ENCODE measurements at places on chromosomes 6 and 20.

GRCh38 chr6:41036186-41036585 lies 2.8 kb downstream of the UNC5CL start:
- DNase-seq = no peak

DNA sequence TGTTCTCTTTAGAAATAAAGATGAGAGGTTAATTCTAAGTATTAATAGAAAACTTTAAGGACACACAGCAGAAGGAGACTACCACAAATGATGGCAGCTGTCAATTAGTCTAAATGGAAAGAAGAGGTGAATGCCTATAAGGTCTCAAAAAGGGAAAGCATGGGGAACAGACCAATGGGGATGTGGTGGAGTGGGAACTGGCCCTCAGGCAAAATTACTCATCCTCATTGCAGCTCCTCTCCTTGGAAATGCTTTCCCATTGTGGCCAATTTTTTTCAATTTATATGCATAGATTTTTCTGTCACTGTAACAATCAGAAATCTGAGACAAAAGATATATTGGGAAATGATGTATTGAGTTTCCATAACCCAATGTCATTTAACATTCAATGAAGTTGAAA lies 222.9 kb upstream of the DEFB112 start:
- no peak for DNase-seq

DNA sequence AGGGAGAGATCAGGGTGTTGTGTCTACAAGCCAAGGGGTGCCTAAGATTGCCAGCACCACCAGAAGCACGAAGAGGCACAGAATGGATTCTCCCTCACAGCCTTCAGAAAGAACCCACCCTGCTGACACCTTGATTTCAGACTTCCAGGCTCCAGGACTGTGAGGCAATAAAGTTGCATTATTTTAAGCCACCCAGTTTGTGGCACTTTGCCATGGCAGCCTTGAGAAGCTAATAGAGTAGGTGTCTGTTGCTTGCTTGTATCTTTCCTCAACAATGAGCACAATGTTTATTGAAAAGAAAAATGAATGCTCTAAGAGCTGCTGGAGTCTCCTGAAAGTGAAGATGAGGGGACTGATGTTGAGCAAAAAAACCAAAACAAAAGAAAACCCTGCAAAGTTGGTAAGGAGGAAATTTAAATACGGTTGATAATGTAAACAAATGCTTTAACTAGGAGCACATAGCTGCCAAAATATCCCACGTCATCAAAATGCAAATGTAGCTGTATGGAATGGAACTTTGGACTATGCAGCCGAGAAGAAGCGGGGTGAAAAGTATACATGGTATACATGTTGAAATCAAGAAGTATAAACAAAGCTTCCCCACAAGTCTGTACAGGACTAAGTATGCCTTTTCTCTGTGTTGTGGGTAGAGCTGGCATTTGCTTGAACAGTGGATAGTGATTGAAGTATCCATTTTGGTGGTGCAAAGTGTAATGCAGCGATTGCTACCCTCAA lies 8.0 kb downstream of the IL20RA start:
- DNase-seq = no peak

- DNase-seq = no peak
Observed at GRCh38 chr6:108671790-108672189, 111.1 kb downstream of the FOXO3 start.

- DNase-seq = no peak
Observed at GRCh38 chr6:108526739-108527174, 34.0 kb upstream of the FOXO3 start.

DNA sequence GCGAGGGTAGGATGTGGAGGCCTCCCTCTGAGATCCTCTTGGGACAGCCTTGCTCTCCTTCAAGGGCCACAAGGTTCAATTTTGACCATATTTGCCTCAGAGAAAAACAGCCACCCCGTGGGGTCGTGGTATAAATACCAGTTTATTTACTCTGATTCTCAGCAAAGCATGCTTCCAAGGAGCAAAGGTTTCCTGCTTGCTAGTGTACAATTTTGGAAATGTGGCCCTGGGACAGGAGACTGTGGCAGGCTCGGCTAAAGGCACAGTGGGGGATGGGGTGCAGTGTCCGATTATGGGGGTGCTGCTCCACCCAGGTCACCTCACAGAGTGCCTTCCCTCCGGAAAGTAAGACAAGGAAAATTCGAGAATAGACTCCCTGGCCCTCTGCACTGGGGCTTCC lies 31.1 kb downstream of the RBM38 start:
- no peak for DNase-seq

GRCh38 chr6:3911614-3912336 lies 62.6 kb downstream of the FAM50B start:
- no peak for DNase-seq

GRCh38 chr6:97280766-97281165 lies 2.2 kb downstream of the MMS22L start:
- DNase-seq = no peak

DNA sequence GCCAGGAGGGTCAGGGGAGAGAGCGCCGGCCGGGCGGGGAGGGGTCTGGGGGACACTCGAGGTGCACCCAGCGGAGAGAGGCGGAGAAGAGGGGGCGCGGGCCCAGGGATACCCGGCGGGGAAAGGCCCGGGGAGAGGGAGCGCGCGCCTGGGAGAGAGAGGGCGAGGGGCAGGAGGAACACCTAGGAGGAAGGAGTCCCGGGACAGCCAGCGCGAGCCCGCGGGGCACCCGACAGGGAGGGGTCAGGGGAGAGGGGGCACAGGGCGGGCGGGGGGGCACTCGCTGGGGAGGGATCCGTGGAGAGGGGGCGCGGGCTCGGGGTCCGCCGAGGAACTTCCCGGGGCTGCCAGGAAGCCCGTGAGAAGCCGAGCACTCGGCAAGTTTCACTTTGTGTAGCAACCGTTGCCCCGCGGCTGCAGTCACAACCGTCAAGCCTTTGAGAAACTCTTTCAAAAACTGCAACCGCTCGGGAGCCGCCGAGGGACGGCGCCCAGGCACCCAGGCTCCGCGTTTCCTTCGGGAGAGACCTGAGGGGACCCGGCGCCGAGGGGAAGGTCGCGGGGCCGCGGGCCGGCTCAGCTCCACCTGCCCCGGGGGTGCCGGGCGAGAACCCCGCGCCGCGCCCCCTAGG lies 471 bp downstream of the EZR start:
- no peak for DNase-seq

GRCh38 chr6:54958446-54958845 lies 111.9 kb downstream of the FAM83B start:
- DNase-seq = no peak

DNA sequence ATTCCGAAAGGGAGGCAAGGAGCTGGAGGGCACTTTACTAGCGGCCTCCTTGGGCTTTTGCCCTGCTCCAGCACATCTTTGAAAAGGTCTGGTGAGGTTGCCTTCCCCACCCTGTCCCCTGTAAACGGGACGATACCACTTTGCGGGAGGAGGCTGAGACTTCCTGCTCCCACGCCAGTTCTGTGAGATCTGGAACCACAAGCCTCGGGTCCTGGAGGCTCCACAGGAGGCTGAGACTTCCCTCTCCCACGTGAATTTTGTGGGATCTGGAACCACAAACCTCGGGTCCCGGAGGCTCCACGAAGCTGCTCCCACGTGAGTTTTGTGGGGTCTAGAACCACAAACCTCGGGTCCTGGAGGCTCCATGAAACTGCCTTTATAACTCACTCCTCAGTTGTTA lies 209.3 kb downstream of the DLL1 start:
- no peak for DNase-seq

DNA sequence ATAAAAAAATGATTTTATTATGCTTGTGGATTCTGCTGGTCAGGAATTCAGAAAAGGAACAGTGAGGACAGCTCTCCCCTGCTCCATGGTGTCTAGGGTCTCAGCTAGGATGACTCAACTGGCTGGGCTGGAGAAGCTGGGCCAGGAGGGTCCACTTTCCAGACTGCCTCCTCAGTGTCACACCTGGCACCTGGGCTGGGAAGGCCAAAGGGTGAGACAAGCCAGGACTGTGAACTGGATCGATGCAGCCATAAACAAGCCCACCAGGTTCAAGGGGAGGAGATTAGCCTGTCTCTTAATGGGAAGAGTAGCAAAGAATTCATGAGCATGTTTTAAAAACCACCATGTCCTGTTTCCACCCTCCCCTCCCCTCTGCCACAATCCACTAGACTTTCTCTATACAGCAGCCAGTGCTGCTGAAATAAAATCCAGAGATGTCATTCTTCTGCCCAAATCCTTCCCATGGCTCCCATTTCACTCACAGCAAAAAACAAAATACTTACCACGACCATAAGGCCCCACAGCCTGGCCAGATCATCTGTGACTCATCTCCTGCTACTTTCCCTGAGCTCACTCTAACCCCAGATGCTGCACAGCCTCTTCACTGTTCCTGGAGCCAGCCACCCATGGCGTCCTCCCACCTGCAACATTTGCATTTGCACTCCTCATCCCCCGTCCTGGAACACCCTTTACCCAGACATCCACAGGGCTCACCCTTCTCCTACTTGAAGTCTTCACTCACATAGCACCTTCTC lies 13.8 kb downstream of the SPTLC3 start:
- DNase-seq = no peak

DNA sequence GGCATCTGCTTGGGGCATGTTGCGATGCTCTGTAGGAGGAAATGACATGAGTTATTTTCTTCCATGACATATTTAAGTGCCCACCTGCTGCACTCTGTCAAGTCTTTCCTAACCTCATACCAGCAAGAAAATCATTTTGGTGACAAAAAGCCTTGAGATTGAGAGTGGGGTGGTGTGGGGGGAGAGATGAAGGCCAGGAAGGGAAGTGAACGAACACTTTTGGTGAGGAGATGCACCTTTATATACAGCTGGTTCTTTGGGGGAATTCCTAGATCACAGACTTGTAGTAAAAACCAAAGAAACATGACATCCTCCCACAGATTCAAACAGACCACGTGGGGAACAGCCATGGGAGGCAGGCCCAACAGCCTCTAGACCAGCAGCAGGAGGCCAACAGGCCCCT lies 26.1 kb downstream of the NCOA5 start:
- no peak for DNase-seq

- no peak for DNase-seq
Observed at GRCh38 chr6:142251930-142252445, 49.8 kb upstream of the ADGRG6 start.

GRCh38 chr6:14316651-14317386 lies 199.2 kb downstream of the CD83 start:
- no peak for DNase-seq

DNA sequence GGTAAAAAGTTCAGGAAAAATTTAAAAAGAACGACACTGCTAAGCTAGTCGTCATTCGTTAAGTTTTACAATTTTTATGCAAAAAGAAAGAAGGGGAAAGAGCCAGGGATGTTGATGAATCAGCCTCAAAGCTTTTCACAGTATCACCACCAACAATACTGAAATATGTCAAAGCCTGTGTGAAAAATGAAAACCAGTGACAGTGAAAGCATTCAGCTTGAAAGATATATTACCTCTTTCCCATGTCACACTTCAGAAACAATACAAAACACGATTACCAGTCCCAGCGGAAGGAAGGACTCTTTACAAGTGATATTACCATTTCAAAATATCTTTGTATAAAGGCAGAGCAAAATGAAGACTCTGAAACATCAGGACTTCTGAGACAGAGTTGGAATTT lies 489.2 kb downstream of the EPHA7 start:
- no peak for DNase-seq

DNA sequence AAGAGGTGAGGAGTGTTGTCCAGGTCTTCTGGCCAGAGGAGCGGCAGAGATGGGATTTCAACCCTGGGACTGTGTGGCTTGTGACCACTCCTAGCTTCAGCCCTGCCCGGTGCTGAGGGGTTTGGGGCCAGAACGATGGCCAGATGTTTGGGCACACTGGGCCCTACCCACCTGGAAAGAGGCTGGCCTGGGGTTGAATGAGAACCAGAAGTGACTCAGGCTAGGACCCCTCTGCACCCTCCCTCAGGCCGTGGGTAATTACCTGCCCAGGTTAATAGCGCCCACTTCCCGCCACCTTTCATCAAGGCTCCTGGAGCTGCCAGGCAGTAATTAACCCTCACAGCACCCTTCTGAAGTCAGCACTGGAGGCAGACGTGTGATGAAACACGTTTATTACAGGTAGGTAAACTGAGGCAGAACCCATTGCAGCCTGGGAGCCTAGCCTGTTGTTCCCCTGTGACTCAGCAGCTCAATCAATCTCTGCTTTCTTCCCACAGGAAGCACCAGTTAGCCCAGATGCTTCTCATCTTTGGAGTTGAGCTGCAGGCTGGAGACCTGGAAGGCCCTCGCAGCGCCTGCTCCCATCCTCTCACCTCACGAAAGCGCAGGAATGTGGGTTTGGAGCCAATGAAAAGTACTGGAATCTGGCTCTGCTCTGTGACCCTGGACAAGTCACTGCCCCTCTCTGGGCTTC lies 120.8 kb downstream of the CEBPB start:
- DNase-seq = no peak

GRCh38 chr6:64736421-64736950 lies 970.5 kb downstream of the EYS start:
- DNase-seq = no peak

DNA sequence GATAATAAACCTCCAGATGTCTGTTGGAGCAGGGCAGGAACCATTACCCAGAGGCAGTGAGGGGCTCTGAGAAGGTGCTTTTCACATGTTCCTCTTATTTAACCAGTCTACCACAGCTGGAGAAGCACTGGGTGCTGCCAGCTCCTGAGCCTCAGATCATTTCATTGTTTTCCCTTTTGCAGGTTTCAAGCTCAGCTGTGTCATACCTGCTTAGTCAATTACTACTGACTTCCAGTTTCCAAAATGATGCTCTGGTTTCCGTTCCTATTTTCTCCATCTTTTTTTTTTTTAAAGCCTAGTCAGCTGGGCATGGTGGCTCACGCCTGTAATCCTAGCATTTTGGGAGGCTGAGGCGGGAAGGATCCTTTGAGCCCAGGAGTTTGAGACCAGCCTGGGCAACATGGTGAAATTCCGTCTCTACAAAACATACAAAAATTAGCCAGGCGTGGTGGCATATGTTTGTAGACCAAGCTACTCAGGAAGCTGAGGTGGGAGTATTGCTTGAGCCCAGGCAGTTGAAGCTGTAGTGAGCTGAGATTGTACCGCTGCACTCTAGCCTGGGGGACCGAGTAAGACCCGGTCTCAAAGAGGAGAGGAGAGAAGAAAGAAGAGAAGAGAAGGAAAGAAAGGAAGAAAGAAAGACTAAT lies 6.7 kb downstream of the FLOT1 start:
- DNase-seq = no peak

- no peak for DNase-seq
Observed at GRCh38 chr6:142763205-142763604, 181.8 kb downstream of the HIVEP2 start.

DNA sequence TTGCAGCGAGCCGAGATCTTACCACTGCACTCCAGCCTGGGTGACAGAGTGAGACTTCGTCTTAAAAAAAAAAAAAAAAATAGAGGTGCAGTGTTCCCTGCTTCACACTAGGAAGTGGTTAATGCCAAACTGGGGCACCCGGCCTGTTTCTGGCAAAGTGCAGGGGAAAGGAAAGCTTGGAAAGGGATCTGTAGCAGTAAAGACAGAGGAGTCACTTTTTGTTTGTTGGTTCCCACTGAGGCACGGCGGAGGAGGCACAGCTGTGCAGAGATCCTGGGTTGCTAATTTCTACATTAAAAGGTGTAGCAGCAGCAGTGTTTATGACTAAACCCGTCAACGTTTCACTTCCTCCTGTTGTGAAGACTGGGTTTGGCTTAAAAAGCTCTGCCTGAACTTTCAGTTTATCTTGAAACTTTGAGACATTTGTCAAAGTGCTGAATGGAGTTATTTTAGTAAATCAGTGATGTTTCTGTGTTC lies 125.6 kb downstream of the CARMIL1 start:
- DNase-seq = no peak
